ENCODE measurements at places on chromosomes 13 and 19.

- DNase-seq = no peak
Observed at GRCh38 chr13:76992548-76993001, 694 bp downstream of the CLN5 start.

GRCh38 chr13:33045851-33046592 lies 29.8 kb downstream of the KL start:
- no peak for DNase-seq

- DNase-seq = no peak
Observed at GRCh38 chr13:105655046-105655445, 880.4 kb downstream of the EFNB2 start.

DNA sequence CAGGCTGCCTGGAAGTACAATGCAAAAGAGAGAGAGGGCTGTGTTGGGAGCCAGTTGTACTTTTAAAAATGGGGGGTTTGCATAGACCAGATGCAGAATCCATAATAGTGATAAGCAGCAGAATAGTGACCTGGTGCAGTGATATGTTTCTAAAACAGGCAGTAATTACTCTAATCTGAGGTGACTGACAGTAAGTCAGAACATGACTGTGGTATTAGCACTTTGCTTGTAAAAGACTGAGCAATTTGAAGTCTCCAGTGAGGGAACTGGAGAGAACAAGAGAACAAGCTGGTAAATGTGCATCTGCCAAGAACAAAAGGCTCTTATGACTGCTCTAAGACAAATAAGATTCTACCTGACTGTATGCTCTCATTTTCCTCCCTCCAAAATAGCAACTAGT lies 383.4 kb downstream of the ITGBL1 start:
- DNase-seq = no peak

- DNase-seq = no peak
Observed at GRCh38 chr19:15640294-15640903, at the start of gene CYP4F3. TSS of gene CYP4F3 (plus strand) at chr19:15640897. CDS start at chr19:15641416, 519 bp downstream.
